ENCODE measurements at places on chromosomes 6 and 20. TPM values are rescaled to one million over a fixed set of nuclear protein-coding genes. Genes with fewer than 3 reads are reported as not detected.

- H3K36me3 ChIP-seq: no peaks in the 10 kb centered on the region
- peaks cover 17% of the 10 kb centered on the region for H3K27me3 ChIP-seq
- no peaks in the 10 kb centered on the region for H3K4me1 ChIP-seq
- H3K27ac ChIP-seq: no peak overlapping the region
- no peak overlapping the region for H3K4me3 ChIP-seq
- DNase-seq: no peak
Measured at GRCh38 chr6:13157293-13157692, 171.0 kb downstream of the TBC1D7 start.

- peak; percentile 54 for DNase-seq
- H3K27me3 ChIP-seq: no peaks in the 10 kb centered on the region
- H3K27ac ChIP-seq: no peak overlapping the region
- no peak overlapping the region for H3K4me3 ChIP-seq
Measured at GRCh38 chr6:157034436-157035230, 257.5 kb downstream of the ARID1B start.

The SOBP gene
- total RNA-seq: 6.9 TPM

The ZSCAN9 gene
- total RNA-seq: 17.8 TPM

The SRMS gene
- total RNA-seq: not detected

DNA sequence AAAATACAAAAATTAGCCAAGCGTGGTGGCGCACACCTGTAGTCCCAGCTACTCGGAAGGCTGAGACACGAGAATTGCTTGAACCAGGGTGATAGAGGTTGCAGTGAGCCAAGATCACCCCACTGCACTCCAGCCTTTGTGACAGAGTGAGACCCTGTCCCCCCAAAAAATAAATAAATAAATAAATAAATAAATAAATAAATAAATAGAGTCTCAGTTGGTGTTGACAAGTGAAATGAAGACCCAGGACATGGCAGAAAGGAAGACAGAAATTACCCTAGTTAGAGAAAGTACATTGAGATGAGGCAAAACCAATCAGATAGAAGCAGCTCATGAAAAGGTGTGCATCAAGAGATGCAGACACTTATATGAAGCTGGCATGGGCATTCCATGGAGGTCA is 105.0 kb downstream of the IBTK start:
- no peak overlapping the region for H3K4me3 ChIP-seq
- no peak overlapping the region for H3K27ac ChIP-seq
- peaks cover 23% of the 10 kb centered on the region for H3K4me1 ChIP-seq
- no peaks in the 10 kb centered on the region for H3K36me3 ChIP-seq
- DNase-seq: no peak

The HFE gene
- total RNA-seq: 1.9 TPM

DNA sequence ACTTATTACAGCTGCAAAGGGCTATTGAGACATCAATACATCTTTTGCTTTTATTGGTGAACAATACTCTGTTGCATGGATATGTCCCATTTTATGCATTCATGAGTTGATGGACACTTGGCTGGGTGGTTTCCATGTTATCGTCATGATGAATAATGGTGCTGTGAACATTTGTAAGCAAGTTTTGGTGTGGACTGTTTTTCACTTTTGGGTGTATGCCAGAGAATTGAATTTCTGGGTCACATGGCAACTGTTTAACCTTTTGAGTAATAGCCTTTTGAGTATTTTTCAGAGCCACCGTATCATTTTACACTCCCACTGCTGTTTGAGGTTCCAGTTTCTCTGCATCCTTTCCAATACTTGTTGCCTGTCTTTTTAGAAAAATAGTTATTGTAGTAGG is 107.0 kb downstream of the JARID2 start:
- DNase-seq: no peak
- H3K36me3 ChIP-seq: no peaks in the 10 kb centered on the region
- no peak overlapping the region for H3K27ac ChIP-seq
- H3K27me3 ChIP-seq: no peaks in the 10 kb centered on the region
- no peak overlapping the region for H3K4me3 ChIP-seq

DNA sequence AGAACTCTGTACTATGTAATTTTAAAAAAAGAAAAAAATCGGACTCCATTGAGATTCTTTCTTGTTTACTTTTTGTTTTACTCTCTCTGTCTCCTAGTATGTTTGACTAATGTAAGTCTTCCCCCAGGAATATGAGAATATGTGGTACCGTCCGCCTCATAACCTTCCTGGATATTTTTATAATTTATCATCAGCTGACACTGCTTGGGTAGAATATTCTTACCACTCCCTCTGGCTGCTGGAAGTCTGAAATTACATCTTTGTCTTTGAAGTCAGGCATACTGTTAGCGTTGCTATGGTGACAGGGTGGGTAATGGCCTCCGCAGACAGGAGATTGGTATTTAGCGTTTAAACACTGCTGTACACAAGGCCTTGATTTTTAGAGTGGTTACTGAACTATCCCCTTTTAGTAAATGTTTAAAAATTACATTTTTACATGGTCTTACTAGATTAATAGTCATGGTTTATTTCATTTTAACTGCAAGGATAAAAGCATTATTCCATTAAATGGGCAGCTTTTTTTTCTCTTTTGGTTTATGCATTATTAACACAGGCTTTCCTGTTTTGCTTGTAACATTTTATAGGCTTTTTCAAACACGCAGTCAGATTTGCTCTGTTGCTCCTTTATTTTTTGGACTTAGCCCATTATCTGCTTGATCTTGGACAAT is 176.4 kb downstream of the ARID1B start:
- H3K4me1 ChIP-seq: peaks cover 26% of the 10 kb centered on the region
- H3K27ac ChIP-seq: peak overlapping the region; percentile 69
- no peak overlapping the region for H3K4me3 ChIP-seq
- no peaks in the 10 kb centered on the region for H3K27me3 ChIP-seq
- peak; percentile 95 for DNase-seq

GRCh38 chr6:112117554-112117953 is 30.2 kb downstream of the FAM229B start:
- H3K36me3 ChIP-seq: no peaks in the 10 kb centered on the region
- H3K27ac ChIP-seq: no peak overlapping the region
- no peak for DNase-seq
- no peak overlapping the region for H3K4me3 ChIP-seq
- no peaks in the 10 kb centered on the region for H3K27me3 ChIP-seq

The LKAAEAR1 gene
- total RNA-seq: not detected

DNA sequence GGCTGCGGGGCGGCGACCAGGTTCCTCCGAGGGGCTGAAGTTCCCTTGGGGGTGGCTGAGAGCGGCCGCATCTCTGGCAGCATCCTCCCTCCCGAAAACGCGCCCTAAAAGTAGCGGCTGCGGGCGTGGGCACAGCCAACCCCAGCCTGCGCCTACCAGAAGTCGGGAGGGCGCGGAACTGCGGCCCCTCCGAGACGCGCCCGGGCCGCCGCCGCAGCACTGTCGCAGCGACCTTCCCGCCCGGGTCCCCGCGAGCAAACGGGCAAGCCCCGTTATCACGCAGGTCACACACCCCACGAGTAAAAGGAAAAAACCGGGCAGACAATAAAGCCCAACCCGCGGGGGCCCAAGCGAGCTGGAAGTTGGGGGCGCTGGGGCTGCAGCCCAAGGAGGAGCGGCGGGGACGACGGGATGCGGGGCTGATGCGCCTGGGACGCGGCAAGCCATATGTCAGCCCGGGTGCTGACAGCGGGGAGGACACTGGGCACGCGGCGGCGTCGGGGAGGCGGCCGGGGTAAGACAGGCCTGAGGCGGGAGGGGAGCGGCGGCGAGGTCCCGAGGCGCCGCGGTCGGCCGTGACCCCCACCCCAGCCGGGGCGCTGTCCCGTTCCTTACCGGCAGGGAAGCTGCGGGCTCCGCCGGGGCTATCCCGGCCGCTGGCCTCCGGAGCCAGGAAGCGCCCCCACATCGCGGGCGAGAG is 659 bp downstream of the CEP85L start:
- H3K36me3 ChIP-seq: no peaks in the 10 kb centered on the region
- H3K4me1 ChIP-seq: peaks cover 16% of the 10 kb centered on the region
- no peak overlapping the region for H3K27ac ChIP-seq
- H3K4me3 ChIP-seq: peak overlapping the region; percentile 81
- H3K27me3 ChIP-seq: no peaks in the 10 kb centered on the region
- DNase-seq: no peak

The MAK gene
- total RNA-seq: 0.04 TPM

DNA sequence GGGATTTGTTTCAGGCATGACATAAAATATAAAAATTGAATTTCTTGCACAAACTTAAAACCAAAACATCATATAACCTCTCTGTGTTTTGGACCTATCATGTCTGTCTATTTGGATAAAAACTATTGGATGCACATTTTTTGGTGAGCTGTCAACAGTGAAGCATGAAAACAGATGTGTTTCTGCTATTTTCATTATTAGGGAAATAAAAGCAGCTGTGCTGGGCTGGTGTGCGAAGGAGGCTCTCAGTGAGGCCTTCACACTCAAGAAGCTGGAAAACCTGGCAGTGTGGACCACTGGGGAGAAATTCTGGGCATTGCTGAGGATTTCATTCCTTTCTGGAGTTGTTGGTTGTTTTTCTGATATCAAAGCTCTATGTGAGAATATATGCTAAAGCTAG is 395.3 kb downstream of the GJA1 start:
- H3K27ac ChIP-seq: no peak overlapping the region
- no peaks in the 10 kb centered on the region for H3K27me3 ChIP-seq
- H3K4me1 ChIP-seq: no peaks in the 10 kb centered on the region
- H3K36me3 ChIP-seq: no peaks in the 10 kb centered on the region

DNA sequence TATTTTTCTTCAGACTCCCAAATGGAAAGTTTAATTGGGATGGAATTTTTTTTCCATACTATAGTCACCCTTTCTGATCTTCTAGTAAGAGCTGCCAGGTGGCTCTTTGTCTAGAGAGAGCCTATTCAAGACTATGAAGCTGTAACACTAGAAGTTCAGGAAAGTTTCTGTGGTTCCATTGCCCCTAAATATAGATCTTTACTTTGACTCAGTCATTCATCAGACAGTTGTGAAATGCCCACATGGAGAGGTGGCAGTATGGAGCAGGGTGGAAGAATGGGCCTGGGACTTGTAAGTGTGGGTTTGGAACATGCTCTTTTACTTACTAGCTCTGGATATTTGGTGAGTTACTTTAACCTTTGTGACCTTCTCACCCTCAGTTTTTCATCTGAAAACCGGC is 87.8 kb downstream of the CTNNBL1 start:
- no peaks in the 10 kb centered on the region for H3K4me1 ChIP-seq
- H3K27me3 ChIP-seq: no peaks in the 10 kb centered on the region
- H3K36me3 ChIP-seq: peaks cover 3% of the 10 kb centered on the region
- no peak overlapping the region for H3K4me3 ChIP-seq
- no peak overlapping the region for H3K27ac ChIP-seq

- H3K27me3 ChIP-seq: no peaks in the 10 kb centered on the region
- peaks cover 25% of the 10 kb centered on the region for H3K36me3 ChIP-seq
- DNase-seq: peak; percentile 32
Measured at GRCh38 chr6:16148498-16148897, 19.6 kb downstream of the MYLIP start.

DNA sequence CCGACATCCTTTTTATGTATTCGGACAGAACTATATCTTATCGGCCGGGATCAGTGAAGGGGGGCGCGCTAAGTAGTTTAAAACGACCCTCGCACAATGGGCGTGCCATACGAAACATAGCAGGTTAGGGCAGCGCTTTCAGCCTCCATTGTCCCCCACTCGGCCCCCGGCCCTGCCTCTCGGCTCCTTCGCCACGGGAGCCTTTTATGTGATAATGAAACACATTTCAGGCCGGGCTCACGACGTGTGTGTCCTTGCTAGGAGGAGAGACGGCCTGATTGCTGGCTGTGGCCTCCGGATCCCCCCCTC is 5.3 kb downstream of the FOXA2 start:
- H3K27me3 ChIP-seq: no peaks in the 10 kb centered on the region
- peaks cover 16% of the 10 kb centered on the region for H3K36me3 ChIP-seq
- peak overlapping the region; percentile 93 for H3K4me3 ChIP-seq
- peaks cover 72% of the 10 kb centered on the region for H3K4me1 ChIP-seq
- H3K27ac ChIP-seq: peak overlapping the region; percentile 86

The NHLRC1 gene
- total RNA-seq: 0.20 TPM

GRCh38 chr6:119676230-119676629 is 326.7 kb upstream of the MAN1A1 start:
- no peak overlapping the region for H3K27ac ChIP-seq
- no peaks in the 10 kb centered on the region for H3K4me1 ChIP-seq
- H3K4me3 ChIP-seq: no peak overlapping the region
- no peaks in the 10 kb centered on the region for H3K36me3 ChIP-seq

The SLC52A3 gene
- not detected for total RNA-seq

The TM9SF4 gene
- total RNA-seq: 53.5 TPM
